Stimulated activated CD4-positive, alpha-beta T cell treated with anti-CD3 and anti-CD28 coated beads, Interleukin-1b, Interleukin-23, amount 100 ng/mL, for 1 hour (primary cell): ENCODE measurements at places on chromosomes 1 and 21.

GRCh38 chr21:25845729-25846256 lies 111.0 kb downstream of the GABPA start:
- DNase-seq, result no peak

- DNase-seq, result no peak
Measured at GRCh38 chr1:39021426-39021825, 4.7 kb upstream of the NDUFS5 start.

DNA sequence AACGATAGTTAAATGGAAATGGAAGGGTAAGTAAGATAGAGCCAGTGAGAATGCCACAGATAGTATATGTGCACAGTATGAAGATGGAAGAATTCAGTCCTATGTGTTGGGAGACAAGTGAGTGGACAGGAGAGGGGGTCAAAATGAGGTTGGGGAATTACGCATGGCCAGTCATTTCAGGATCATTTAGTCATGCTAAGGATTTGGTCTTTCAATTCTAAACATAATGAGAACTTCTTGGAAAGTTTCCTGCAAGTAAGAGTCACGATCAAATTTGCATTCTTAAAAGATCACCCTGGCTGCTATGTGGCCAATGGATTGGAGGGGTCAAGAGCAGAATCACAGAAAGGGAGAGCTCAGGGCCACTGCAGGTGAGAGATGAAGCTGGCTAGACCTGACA lies 64.0 kb upstream of the KCNK2 start:
- DNase-seq, result no peak

- no peak for DNase-seq
Measured at GRCh38 chr1:33903210-33903589, 39.3 kb downstream of the HMGB4 start.

GRCh38 chr1:43931711-43932660 lies 1.6 kb upstream of the ARTN start:
- DNase-seq, result no peak

DNA sequence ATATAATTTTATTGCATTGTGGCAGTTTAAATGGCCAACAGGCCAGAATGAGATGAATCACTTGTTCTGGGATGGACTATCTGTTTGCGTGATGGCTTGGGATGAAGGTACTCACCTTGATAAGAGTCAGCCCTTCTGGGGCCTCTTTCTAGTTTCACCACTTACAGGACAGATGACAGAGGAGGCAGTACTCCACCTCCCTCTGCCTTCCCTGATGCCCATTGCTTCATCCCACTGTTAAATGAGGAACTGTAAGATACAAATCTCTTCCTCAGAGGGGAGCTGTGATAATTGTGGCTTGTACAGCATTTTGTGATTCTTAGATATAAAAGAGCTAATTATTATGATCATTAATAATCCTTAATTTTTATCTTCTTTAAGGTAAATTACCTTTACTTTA lies 3.7 kb upstream of the TCHH start:
- no peak for DNase-seq

DNA sequence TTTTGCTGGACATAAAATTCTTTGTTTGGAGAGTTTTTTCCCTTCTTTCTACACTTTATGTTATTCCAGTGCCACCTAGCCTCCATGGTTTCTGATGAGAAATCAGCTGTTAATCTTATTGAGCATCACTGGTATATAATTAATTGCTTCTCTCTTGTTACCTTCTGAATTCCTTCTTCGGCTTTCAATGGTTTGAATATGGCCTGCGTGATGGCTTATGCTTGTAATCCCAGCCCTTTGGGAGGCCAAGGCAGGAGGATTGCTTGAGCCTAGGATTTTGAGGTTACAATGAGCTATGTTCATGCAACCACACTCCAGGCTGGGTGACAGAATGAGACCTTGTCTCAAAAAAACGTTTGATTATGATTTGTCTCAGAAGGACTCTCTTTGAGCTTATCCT lies 13.0 kb upstream of the CNIH4 start:
- DNase-seq, result no peak

DNA sequence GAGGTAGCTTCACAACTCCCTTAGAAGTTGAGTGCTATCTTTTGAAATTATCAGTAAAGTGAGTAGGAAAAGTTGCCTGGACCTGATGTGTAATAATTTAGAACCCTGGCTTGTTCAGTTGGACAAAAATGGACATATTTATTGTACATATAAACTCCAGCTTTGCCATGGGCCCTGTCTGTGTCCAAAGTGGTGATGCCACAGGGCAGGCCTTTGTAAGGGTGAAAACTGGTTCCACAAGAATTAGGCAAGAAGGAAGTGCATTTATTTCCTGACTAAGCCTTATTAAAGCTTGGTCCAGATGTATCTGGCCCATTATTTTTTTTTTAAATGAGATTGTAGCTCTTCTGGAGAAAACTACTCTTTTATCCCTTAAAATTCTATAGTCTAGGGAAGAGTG lies 47.9 kb downstream of the MACO1 start:
- DNase-seq, result no peak

- DNase-seq, result no peak
Measured at GRCh38 chr1:24806588-24806987, 61.3 kb downstream of the CLIC4 start.

GRCh38 chr1:23381233-23381885 lies 11.7 kb upstream of the ZNF436 start:
- no peak for DNase-seq

DNA sequence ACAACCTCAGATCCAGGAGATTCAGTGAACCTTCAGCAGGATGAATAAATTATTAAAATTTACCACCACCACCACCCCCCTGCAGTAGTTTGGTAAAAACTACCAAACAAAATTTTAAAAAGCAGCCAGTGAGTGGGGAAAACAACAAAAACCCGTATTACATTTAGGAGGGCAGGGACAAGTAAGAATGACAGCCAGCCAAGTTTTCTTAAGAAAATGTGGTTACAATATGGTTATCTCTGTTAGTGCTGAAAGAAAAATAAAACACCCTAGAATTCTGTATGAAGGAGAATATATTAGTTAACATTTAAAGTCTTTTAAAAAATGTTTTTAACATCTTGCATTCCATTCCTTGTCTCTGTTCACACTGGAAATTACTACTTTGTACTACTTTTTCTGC lies 14.7 kb downstream of the CD46 start:
- DNase-seq, result no peak

DNA sequence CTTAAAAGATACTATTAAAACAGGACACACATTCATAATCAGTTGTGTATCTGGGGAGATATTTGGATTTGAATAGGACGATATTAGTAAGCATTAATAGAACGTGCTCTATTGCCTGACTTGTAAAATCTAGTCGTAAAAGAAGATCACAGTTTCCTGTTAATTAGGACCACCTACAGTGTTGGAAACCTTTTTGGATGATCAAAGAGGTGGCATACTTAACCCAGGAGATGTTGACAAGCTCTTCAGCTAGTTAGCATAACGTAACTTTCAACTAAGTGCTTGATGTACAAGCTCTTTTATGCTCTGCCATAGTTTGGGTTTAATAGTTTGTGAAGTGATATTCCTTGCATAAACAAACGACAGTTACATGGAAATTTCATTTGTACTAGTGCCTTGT lies 293.3 kb upstream of the NR5A2 start:
- no peak for DNase-seq

DNA sequence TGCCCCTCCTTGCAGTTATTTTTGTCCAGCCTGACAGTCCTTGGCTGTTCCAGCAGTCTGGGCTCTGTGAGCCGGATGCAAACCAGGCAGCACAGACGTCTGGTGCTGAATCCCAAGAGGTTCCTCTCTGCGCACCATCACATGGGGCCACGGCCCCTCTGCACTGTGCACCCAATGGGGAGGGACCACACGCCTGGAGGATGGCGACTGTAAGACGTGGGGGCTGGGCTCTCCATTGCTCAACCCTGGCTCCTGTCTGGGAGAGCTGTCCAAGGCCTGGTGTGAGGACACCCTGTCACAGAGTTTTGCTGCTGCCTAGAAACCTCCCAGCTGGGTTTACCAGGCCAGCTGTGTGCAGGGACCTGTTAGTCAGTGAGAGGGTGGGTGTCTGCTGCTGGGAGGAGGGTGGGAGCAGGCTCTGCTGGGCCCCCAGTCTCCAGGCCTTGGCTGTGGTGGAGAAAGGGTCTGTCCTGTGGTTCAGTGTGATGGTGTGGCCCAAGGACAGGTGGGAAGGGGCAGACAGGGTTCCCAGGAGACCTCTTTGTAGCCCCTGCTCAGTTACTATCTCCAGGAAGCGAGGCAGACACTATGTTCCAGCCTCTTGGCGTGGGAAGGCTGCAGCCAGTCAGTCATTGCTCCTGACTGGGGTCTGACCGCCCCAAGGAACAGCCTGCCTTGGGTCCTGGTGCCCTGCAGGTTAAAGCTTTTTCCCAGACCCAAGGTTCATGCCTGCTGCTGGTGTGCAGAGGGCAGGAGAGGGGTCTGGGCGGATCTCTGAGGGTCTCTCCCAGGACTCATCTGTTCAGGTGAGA lies 13.8 kb downstream of the HEYL start:
- no peak for DNase-seq

GRCh38 chr1:203268901-203269653 lies 36.2 kb upstream of the BTG2 start:
- no peak for DNase-seq

- no peak for DNase-seq
Measured at GRCh38 chr1:174812656-174813055, 187.1 kb upstream of the CACYBP start.

DNA sequence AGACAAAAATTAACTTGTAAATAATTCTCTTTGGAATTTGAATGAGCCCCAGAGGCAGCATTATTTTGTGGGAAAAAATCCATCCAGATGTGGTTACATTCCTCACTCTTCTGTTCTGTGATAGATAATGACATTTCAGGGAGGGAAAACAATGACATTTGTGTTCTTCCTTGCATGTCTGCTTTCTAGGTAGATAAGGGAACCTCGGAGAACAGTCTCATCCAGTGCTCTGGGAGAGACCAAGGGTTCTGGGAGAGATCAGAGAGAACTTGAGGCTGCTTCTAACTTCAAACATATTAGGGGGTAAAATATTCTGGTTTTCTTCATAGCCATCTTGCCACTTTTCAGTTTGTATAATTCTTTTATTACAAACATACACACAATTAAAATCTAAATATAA lies 269.2 kb downstream of the NEGR1 start:
- no peak for DNase-seq
